Stimulated activated CD4-positive, alpha-beta T cell treated with anti-CD3 and anti-CD28 coated beads, Interleukin-15, amount 100 ng/mL, for 1 hour (primary cell): ENCODE measurements at places on chromosomes 11 and 22.

DNA sequence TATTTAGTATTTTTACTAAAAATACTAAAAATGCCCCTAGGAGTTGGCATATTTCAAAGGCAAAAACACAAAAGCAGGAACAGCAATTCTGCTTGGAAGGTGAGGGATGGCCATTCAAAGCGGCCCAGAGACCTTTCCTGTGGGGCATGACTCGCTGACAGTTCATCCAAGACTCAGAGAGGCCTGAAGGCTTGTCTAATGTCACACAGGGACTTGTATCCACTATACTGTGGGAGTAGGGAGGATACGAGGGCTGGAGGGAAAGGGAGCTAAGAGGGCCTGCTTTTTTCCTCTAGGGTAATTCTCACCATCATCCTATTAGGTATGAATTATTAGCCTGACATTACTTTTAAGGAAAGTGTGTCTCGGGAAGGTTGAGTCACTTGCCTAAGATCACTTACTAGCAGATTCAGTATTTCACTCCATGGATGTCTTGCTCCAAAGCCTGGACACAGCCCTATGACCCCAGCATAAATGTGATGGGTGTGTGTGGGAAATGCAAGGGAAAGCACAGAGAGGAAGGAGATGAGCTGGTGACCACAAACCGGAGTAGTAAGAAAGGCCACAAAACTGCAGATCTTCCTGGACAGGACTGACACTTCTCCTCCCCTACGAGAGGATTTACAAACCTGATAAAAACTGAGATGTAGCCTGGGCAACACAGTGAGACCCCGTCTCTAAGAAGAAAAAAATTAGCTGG is 16.7 kb upstream of the UCP3 start:
- no peak for DNase-seq

DNA sequence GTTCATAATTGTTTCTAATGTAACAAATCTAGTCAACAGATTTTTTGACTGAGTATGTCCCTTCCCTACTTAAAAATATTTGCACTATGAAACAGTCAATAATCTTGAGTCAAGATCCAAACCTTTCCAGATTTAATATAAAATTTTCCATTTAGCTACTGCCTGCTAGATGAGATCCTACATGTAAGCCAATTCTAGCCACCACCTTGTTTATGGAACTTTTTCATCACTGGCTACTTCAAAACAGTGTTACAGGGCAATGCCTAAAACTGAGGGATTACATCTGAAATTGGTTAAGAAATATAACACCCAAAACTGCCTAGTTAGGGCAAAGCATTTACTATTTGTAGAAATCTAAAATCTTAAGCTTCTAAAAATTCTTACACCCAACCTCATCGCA is 10.5 kb upstream of the FUT4 start:
- DNase-seq = no peak

- no peak for DNase-seq
Observed at GRCh38 chr11:32231909-32232493, 141.1 kb downstream of the RCN1 start.

DNA sequence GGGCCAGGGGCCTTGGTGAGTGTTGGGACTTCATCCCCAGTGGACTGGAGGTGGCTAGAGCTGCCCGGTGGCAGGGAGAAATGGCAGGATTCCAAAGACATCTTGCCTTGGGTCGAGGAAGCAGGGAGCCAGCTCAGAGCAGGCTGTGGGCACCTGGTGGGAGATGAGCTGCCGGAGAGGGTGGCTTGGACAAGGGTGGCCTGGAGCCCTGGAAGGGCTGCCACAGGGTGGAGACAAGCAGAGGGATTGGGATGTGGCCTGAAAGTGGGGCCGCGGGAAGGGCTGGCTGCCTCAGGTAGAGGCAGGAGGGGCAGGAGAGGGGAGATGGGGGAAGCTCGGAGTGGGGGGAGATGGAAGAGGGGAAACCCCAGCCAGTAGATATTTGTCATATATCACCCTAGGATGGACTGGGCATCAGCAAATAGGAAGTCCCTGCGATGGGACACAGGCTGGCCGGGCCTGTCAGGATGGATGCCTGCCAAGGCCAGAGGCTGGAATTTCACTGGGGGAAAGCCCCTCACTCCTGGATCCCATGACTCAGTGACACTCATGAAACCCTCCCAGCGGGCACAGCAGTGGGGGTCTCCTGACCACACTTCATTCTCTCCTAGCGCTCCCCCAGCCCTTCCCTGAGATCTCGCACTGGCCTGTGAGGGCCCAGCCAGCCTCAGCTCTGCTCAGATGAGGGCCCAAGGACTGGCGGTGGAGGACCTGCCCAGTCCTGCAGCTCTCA is 72.0 kb upstream of the SHISAL1 start:
- DNase-seq = no peak

DNA sequence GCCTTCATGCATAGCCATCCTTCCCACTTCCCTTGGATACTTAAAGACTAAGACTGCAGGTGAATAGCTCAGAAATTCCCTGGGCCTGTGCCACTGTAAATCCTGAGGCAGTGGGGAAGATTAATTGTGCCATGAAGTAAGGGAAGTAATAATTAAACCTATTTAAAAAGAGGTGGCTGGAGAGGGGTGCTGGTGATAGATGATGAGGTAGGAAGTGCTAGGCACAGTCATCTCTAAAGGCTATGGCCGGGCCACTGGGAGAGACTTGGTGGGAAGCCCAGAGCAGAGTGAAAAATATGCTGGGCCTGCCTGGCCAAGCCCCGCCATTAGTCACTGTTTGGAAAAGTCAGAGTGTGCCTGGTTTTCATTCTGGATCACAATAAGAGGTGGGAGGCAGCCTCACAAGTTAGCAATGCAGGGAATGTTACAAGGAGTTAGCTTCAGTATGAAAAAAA is 197.2 kb upstream of the PITPNB start:
- DNase-seq = no peak

- no peak for DNase-seq
Observed at GRCh38 chr11:66728693-66729385, at the start of gene SPTBN2. Gene SPTBN2 (minus strand): TSS chr11:66729216. CDS start chr11:66721240, 7,976 bp downstream.

- no peak for DNase-seq
Observed at GRCh38 chr22:49290711-49291110, 537.0 kb downstream of the BRD1 start.

- peak; percentile 83 for DNase-seq
Observed at GRCh38 chr22:30920407-30920806, 48.2 kb downstream of the MORC2 start.

GRCh38 chr22:41664951-41665350 is 23.7 kb downstream of the SNU13 start:
- DNase-seq = no peak

DNA sequence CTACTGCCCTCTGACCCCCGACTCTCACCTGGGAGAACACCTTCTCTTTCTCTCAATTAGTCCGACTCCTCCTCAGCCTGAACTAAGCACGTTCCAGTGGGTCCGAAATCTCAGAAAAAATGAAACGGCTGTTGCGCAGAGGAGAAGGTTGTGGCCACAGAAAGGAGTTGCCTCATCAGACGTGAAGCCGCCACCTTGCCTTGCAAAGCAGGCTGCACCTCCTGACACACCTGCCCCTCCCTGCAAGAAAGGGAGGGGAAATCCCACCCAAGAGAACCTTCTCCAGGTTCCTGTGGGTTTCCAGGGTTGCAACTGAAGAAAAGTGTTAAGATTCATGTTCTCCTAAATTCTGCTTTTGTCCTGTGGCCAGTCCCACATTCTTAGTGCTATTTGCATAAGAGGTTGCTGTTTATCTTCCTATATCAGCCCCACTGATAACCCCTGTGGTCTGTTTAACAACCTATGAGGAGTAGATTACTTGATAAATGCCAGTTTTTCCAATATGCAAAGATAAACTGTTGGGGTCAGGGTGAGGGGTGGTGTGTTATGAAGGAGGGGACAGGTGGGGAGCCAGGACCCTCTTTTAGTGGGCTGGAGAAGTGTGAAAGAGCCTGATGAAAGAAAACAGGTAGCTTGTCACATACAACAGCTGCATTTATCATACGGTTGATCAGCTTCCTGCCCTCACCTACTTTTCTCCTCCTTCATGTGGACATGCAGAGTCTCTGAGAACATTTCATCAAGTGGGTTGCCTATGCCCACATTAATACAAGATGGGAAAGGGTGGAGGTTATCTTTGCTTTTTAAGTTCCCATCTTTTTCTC is 18.2 kb downstream of the ZBTB16 start:
- DNase-seq = no peak

GRCh38 chr11:64203421-64204079 is 3.0 kb upstream of the FERMT3 start:
- no peak for DNase-seq

GRCh38 chr11:44887636-44888035 is 63.0 kb downstream of the TP53I11 start:
- DNase-seq = no peak

DNA sequence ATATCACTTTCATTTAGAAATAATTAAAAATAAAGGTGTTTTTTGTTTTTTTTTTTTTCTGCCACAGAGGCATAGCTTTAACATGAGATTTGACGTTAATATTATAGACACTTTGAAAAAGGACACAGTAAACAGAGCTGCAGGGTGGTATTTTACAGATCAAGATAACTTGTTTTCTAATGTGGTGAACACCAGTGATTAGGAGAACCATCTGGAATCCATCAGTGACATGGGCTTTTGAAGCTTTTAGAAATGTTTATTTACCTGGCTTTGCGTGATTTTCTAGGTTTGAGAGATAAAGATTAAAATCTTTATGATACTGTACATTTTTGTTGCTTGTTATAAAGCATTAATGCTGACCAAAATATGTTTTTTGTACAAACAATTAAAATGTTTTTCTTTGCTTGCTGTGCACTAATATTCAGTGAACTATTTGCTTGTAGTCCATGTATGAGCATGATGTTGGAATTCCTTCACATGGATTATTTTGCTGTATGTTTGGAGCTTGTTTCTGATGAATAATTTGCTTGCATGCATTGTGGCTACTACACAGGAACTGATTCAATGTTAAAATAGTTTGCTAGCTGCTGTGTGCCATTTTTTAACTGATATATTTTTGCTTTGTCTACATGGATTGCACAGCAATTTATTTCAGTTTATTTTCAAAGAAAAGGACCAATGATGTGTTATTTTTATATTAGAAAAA is 352.1 kb upstream of the NARS2 start:
- no peak for DNase-seq

- DNase-seq = no peak
Observed at GRCh38 chr22:43750751-43751150, 61.4 kb downstream of the EFCAB6 start.

DNA sequence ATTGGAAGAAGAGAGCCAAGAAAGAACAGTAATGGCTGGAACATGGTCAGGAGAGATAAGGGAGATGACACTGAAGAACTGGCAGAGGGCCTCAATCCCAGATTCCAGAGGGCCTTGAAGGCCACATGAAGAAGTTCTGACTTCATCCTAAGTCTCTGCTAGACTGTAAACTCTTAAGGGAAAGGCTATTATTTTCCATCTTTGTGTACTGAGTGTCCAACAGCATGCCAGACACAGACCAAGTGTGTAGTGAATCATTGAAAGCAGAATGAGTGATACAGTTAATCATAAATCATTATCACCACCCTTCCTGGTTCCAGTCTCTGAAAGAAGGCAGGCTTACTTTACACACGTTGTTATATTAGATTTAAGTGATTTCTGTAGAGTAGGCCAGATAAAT is 185.3 kb upstream of the C11orf87 start:
- no peak for DNase-seq

GRCh38 chr11:64234647-64235379 is 429 bp downstream of the VEGFB start:
- DNase-seq = no peak

GRCh38 chr11:73528483-73529203 is 69.3 kb downstream of the FAM168A start:
- no peak for DNase-seq

DNA sequence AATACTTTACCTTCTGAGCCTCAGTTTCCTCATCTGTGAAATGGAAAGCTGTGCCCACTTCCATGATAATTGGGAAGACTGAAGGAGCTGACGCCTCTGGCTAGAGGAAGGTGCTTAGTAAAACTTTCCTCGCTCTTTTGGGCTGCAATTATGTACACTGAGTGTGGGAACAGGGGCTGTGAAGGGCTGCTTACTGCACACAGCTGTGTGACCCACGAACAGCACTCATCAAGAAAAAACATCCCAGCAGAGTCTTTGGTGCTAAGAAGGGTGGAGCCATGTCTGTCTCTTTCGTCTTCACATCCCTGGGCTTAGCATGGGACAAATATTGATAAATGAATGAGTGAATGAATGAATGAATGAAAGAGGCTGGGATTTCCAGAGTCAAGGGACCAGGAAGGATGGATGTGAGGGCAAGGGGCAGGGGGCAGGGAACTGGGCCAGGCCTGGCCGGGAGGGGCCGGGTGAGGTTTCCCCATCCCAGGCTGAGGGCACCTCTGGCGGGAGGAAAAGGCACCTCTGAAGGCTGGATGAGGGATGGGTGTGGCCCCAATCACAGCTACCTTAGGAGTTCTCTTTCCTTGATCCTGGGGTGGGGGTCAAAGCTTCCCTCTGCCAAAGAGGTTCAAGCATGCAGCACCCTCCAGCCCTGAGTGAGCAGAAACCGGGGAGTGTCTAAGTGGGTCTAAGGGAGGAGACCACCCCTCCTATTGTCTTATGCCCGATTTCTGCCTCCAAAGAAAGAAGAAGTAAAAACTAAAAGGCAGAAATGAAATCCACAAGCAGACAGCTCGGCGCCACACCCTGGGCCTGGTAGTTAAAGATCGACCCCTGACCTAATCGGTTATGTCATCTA is 9.2 kb upstream of the CD5 start:
- DNase-seq = no peak

- no peak for DNase-seq
Observed at GRCh38 chr22:31327806-31328543, 18.2 kb downstream of the PATZ1 start.

DNA sequence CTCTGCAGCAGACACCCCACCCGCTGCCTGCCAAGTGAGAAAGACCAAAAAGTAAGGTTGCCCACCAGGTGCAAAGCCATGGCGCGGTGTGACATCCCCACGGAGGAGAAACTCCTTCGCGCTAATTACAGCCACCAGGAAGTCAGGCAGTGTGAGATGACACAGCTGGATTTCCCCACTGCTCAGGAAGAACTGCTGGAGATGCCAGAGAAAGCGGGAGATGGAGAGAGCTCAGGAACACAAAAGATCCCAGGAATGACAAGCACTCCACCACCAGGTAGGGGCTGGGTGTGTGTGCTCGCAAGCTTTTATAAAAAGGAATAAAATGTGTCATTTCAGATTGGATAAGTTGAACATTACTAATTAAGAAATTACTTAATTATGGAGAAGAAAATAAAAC is 292.7 kb downstream of the OPCML start:
- no peak for DNase-seq

DNA sequence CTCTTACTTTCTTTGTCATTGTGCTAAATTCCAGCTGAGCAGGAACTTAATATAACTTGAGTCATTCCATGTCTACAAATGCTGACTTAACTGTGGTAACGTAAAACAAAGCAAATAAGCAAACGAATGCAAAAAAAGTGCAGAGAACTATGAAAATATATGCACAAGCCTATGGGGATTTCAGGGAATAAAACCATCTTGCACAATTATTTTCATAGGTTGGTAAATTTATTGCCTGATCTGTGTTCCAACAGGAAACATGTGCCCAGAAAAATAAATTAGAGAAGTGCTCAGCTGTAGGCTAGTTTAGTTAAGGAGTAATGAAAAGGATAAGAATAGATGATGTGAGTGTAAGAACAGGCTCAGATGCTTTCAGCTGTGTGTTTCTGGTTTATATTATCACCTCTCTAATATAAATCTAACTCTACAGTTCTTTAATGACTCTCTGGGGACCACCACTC is 1169.3 kb downstream of the LRRC4C start:
- DNase-seq = no peak
